ENCODE measurements at places on chromosomes 5 and 9. TPM values are rescaled to one million over a fixed set of nuclear protein-coding genes. Genes with fewer than 3 reads are reported as not detected.

Gene CCDC69
- 191 TPM for polyA plus RNA-seq

Gene SLC28A3
- polyA plus RNA-seq, result 0.15 TPM

Gene SLC45A2
- not detected for polyA plus RNA-seq

Gene CDH9
- not detected for polyA plus RNA-seq

Gene ORM2
- polyA plus RNA-seq, result 0.44 TPM

Gene GRM6
- not detected for polyA plus RNA-seq

Gene STK32A
- polyA plus RNA-seq, result 0.13 TPM

All from heart right ventricle (tissue), 16 donors.